ENCODE measurements at places on chromosomes 3 and 15.

GRCh38 chr3:152402695-152403451 lies 134.1 kb downstream of the MBNL1 start:
- peak; percentile 42 for DNase-seq

DNA sequence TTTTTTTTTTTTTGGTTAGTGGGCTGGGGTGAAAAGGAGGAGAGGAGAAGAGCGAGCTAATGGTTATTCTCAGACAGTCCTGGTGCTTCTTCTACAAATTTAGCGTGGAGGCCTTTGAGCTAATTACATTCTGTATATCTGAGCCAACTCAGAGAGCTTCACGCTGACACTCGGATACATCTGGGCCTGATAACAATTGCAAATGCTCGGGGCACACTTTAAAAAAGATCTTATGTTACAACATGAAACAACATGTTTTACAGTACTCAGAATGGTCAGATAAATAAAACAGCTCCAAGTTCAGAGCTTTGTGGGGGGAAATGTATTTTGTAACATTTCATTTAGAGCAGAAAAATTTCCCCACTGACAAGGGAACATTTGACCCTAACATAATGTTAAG lies 966.9 kb upstream of the NR2F2 start:
- DNase-seq, result no peak

GRCh38 chr15:81929557-81929956 lies 116.3 kb downstream of the MEX3B start:
- no peak for DNase-seq

DNA sequence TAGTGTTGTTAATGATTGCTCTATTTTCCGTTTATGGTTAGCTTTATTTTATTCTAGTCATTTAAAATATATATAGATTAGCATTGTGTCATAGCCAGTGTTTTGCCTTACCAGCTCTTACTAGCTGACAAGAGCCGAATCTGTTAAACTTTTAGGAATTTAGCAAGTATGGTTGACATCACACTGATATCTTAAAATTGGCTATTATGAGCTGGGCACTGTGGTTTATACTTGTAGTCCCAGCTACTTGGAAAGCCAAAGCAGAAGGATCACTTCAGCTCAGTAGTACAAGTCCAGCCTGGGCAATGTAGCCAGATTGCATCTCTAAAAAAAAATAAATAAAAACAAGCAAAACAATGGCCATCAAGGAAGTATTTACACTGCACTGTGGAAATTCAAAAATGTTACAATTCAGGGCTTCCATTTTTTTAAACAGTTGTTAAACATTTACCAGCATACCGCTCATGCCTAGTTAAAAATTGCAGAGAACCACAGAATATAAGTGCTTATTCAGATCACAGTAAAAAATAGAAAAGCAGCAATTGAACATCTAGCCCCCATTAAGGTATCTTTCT lies 208.4 kb upstream of the CGNL1 start:
- no peak for DNase-seq

GRCh38 chr15:68587769-68588385 lies 9.1 kb downstream of the CORO2B start:
- no peak for DNase-seq

GRCh38 chr3:33941804-33942203 lies 143.4 kb downstream of the PDCD6IP start:
- DNase-seq, result no peak

- DNase-seq, result no peak
These were observed 1035.3 kb downstream of the ROBO1 start for GRCh38 chr3:78732471-78732870.

All from NCI-H226 (cell line).